Activated CD4-positive, alpha-beta T cell treated with anti-CD3 and anti-CD28 coated beads, Interleukin-2, amount 10 ng/mL, durations not matched to agents 7 days and 5 days (primary cell): ENCODE measurements at places on chromosomes 7 and 10.

DNA sequence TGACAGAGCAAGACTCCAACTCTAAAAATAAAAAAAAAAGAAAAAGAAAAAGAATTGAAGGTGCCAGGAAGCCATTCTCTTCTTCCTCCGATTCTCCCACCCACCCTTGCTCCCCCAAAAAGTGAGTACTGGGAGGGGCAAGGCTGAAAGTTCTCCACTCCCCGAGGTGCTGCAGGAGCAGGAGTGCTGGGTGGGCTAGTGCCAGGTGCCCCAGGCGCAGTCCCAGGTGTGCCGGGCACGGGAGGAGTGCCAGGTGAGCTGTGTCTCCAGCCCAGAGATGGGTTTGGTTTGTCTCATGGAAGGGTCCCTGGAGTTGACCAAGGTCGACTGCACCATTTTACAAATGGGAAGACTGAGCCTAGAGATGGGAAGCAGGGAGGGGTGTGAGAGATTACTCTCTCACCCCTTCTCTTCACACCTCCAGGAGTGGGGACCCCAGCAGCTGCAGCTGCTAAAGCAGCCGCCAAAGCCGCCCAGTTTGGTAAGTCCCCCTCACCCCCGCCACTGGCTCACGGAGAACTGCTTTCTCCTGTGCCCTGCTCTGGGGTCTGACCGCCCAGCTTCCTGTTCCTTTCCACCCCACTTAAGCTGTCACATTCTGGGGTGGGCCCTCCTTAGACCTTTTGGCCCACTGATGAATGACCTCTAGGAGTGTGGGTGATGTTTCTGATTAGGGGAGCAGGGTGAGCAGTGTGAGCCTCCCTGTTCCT, 26.2 kb upstream of the LIMK1 start:
- no peak for DNase-seq

DNA sequence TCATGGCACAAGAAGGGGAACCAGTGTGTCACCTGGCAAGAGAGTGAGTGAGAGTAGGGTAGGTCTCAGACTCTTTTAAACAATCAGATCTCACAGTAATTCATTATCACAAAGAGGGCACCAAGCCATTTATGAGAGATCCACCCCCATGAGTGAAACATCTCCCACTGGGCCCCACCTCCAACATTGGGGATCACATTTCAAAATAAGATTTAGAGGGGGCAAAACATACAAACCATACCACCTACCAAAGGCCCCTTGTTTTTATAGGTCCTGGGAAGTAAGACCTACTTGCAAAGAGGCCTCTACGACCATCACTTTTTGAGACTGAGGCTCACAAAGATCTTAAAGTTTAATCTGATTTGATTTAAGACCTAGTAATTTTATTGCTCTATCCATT, 134.9 kb downstream of the NRCAM start:
- DNase-seq = no peak

DNA sequence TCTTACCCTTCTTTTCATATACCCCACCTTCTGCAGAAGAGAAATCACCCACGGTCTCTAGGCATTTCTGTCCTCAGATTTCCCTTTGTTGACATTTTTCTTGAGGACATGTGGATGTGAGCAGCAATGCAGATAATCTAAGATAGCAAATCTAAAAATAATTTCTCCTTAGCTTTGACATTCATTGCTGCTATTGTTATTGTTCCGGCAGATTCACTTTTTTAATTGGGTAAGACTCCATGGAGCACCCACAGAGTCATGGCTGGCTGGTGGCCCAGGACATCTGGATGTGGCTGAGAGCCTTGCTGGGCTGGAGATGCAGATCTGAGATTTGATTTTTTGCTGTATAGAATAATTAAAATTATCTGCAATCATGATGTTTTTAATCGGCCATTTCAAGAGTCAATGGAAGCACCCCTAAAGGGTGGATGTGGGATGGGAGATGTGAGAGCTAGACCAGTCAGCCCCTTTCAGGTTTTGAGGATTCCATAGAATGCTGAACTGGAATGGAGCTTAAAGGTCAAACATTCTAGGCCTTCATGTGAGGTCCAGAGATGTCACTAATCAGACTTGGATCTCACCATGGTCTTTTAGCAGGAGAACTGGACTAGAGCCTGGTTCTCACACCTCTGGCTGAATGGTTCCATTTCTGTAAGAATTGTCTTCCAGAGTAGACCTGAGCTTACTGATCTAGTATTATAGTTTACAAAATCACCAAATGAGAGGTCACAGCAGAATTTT, 37.5 kb downstream of the TAS2R41 start:
- DNase-seq = no peak

- no peak for DNase-seq
These were observed 201.3 kb downstream of the MAD1L1 start for GRCh38 chr7:2031451-2031845.

- DNase-seq = no peak
These were observed 30.3 kb downstream of the HACD1 start for GRCh38 chr10:17586821-17587234.

DNA sequence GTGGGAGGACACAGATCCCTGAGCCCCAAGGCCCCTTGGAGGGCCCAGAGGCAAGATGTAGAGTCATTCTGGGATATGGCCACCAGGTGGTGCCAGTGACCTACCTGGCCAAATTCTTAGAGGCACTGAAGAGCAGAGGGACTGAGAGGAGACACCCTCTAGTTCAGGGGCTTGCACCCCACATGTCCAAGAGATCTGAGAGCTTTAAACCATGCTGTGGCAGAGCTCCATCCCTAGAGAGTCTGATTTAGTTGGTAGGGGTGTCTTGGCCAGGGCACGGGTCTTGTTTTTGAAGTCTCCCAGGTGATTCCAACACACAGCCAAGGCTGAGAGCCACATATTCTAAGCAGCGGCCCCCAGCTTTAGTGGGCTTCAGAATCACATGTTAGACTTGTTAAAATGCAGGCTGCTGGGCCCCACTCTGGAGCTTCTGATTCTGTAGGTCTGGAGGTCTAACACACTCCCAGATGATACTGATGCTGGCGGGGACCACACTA, 52.5 kb downstream of the PRF1 start:
- peak; percentile 79 for DNase-seq

DNA sequence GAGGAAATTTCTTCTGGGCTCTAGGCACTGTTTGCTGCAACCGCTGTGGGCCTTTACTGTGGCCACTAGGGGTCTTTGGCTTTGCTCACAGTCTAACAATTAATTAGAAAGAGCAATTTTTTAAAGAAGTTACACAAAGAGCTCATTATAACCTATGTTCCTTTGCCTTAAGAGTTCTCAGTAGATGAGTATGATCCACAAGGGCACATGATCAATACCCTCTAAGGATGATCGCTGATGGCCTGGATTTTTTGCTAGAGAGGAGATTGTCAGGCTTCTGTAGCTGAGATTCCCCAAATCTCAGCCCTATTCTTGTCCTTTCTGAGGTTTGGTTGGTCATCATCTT, 80.8 kb upstream of the RHOBTB1 start:
- DNase-seq = no peak

DNA sequence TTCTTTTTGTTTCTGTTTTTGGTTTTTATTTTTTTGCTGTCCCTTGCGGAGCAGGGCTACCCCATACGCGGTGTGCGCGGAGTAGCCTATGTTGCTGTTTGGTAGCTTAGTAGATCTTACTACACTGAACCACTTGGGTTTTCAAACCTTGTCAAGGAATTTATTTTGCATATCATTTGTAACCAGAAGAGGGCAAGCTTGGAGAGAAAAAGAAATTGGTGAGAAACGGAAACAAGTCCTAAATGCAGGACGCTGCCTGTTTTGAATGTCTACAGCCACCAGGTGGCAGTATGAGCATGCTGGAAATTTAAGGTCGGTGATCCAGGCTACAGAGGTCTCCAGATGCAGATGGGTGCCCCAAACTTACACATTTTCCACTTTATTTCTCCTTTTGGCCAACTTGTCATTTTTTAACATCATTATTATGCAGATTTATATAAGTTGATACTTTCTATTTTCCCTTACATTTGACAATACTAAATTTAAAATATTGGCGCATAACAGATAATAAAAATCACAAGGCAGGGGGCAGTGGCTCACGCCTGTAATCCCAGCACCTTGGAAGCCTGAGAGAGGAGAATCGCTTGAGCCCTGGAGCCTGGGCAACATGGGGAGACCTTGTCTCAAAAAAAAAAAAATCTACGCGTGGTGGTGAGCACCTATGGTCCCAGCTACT, 15.3 kb upstream of the TRA2A start:
- DNase-seq = peak; percentile 83
